ENCODE measurements at places on chromosomes 3 and 15.

GRCh38 chr3:2870724-2871333 is 239.3 kb downstream of the IL5RA start:
- DNase-seq = no peak

DNA sequence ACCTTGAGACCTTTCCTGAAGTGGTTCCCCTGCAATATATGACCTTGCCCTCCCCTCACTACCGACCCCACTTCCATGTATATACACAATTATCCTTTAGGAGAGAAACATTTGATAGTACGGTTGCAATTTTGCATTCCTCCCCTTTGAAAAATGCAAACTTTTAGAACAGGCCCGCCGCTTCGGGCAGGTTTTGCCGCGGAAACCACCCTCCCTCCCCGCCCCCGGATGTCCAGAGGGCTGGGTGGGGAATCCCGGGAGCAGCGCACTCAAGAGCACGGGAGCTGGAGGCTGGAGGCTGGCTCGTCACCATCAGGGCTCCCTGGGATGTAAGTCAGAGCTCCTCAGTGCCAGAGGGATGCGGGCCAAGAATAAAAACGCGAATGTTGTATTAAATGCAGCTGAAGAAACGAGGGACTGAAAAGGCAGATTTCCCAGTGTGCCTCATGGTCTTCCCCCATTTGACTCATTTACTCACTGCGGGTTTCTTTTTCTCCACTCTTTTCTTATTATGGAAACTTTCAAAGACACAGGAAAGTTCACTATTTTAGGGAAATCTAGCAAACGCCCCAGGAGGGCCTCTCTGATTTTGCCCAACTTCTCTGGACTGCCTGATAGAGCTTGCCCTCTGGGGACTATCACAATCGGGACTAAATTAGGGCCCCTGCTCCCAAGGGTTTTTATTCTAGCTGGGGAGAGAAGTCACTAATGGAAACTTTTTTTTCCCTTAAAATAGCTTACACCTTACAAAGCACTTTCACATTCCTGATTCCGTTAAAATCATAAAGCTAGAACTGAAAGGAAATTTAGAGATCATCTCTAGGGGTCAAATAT is 2.9 kb upstream of the USP3 start:
- DNase-seq = peak; percentile 34

GRCh38 chr3:160196511-160197104 is 28.6 kb upstream of the C3orf80 start:
- DNase-seq = no peak

DNA sequence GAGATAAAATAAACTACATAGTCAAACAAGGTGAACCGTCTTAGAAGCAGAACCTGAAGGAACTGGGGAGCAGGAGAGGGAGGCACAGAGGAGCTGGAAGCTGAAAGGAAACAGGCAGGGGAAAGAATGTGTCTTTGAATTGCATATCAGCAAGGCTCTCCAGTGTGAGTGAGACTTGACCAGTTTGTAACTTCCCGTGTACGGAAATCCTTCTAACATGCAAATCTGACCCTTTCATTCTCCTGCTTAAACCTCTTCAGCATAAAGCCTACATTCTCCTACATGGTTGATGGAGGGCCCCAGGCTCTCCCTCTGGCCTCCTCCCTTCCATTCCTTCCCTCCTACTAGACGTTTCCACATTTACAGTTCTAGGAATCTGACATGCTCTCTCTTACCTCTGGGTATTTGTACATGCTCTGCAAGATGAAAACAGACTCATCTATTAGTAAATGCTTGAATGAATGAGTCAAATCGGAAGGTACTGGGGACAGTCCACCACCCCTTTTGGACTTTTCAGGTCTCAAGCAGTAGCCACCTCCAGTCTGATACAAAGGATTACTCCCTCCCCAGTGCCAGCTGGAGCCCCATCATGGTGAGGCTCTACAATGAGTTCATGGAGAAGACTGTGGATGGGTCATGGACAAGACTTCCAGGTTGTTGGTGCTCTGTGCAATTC is 6.1 kb upstream of the SLC25A38 start:
- no peak for DNase-seq

- DNase-seq = no peak
Observed at GRCh38 chr15:98776607-98777281, 128.4 kb downstream of the IGF1R start.
